ENCODE measurements at places on chromosomes 3 and 15.

- no peak for DNase-seq
These were observed 281.9 kb downstream of the RAP2B start for GRCh38 chr3:153443961-153444360.

GRCh38 chr15:57562196-57562769 is 29.4 kb upstream of the MYZAP start:
- peak; percentile 60 for DNase-seq

DNA sequence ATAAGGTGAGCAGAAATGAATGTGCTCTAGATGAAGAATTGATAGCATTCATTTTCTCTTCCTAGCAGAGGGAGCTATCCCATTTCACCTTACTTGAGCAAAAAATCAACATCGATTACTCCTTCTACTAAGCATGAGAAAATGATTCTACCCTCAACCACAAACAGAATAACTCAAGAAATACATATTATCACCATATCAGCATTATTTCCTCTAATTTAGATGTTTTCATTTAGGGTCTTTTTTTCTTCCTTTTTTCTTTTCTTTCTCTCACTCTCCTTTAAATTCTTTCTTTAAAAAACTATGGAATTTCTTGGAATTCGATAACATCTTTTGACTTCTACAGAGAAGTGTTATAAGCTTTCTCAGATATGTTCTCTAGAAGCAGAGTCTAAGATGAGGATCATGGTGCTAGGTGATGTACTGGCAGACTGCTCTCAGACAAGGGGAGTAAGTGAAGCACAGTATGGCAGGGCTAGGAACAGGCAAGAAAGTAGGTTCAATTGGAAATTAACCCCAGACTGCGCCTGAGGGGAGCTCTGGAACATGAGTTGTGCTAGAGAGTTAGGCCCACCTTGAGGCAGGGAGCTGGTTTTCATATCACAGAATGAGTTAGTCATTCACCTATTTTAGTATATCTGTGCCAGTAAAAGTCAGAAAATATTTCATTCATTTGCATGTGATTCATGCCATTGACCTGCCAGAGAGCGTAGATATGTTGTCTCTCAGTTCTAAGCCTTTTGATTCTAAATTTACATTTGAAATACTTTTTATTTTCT is 279.2 kb upstream of the KCNH8 start:
- DNase-seq, result no peak

DNA sequence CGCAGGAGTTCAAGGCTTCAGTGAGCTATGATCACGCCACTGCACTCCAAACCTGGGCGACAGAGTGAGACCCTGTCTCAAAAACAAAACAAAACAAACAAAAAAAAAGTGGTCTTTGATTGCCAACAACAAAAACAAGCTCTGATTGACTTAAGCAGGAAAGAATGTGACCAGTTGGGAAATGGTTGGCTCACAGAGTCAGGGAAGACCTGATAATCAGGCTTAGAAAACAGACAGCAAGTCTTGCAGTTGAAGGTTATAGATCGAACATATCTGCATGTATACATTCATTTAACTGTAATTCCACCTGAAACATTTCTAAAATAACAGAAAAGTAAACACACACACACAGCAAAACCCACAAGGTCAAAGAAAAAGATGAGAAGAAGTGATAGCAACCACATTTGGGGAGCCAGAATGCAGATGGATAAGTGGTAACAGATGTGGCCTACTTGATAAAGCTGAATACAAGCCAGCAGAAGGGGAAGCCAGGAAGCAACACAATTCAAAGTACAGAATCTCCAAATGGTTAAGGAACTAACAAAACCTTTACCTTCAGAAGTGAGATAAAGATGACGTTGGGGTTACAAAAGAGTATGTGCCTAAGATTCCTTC is 699.9 kb upstream of the ZNF385D start:
- DNase-seq, result no peak

GRCh38 chr3:115766587-115767482 is 143.5 kb downstream of the GAP43 start:
- no peak for DNase-seq

GRCh38 chr3:67460841-67461510 is 193.4 kb downstream of the SUCLG2 start:
- DNase-seq, result no peak

DNA sequence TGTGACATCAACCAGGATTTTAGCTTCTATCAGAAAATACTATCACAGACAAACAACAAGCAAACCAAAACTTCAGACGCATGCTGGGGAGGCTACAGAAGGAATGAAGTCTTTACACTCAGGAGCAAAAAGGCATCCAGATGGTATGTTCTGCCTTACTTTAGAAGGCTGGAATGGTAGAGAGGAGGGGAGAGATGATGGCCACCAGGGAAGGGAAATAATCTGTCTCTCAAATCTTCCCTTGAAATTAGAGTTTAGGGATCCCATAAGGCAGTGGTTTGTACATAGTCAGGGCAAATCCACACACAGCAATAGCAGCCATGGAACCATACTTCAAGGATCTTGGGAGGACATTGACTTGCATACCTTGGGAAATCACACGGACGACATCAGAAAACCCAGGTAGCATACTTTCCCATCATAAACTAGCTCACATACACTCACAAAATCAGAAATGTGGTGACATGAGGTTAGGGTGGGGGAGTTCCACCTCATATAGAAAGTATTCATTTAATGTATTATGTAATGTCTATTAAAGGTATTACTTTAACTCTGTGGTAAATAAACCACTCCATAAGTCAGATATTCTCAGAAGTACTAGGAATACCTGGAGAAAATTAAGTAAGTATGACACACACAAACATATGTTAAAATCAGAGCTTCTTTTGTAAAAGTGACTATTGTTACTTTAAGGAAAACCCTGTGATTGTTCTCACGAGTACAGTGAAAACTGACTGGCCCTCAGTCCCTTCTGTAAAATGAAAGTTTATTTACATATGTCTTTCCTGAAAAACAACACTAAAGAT is 9.4 kb downstream of the BTLA start:
- no peak for DNase-seq

DNA sequence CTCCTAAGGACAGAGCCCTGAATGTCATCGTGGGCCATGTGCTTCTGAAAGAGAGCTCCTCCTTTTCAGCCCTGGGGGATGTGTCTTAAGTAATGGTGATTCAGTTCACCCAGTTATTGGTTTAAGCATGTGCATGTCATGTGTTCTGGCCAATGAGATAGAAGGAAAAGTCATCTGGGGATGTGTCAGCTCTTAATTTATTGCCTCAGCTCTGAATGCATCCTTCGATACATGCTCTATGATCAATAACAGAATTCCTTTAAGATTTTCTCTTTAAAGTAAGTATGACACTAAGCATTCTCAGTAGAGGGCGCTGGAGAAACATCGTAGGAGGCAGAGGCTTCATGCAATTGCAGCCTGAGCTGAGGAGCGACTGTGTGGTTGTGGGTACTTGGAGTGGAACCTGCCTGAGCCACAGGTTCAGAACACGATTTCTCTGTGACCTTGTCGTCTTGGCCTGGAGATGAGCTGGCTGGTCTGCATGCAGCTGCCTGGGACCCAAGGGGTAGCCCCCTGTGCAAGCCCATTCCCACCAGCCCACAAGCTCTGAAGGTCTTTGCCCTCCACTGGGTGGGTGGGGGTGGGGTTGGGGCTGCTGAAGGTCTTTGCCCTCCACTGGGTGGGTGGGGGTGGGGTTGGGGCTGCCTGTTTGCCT is 69.5 kb downstream of the C3orf38 start:
- no peak for DNase-seq

DNA sequence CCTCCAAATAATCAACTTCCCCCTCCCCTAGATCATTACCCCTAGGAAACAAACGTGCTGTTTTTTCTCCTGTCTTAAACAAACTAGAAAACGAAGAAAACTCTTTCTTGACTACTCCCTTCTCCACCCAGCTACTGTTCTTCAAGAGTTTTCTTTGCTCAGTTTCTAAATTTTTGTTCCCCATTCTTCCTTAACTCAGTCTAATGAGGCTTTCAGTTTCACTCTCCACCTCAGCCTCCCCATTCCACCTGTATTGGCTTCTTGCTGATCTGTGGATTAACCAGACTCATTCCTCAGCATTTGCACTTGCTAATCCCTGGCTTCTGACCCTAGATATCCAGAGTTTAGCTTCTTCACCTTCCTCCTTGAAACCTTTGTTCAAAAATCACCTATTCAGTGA is 26.8 kb downstream of the SERPINI1 start:
- DNase-seq, result no peak

GRCh38 chr3:144067059-144067458 is 95.4 kb downstream of the DIPK2A start:
- DNase-seq, result no peak

DNA sequence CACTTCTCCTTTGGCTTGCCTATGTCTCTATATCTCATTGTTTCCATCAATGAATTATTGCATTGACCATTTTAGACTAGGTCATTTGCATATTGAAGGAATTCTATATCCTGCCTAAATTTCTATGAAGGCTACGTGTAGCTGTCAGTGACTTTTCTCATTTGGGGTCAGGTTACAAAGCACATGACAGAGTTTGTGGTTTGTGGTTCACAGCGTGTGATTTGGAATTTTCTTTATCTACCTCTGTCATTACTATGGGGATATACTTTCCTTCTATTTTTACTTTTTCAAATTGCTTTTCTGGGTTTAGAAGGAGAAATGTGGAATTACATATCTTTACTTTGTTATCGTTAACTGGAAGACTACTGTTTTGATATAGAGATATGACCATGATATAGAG is 317.3 kb upstream of the CFAP20DC start:
- DNase-seq, result no peak

DNA sequence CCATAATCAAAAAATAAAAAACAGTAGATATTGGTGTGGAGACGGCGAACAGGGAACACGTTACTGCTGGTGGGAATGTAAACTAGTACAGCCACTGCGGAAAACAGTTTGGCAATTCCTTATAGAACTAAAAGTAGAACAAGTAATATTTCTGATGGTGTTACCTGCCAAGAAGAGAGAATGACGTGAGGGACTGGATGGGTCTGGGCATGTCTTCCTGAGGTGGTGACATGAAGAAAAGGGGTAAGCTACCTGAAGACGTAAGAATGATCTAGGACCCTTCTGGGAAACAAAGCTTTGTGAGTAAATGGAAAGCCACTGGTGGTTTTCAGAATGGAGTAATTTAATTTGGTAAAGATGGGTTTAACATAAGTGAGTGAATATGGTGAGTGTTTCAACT is 19.4 kb upstream of the PLOD2 start:
- no peak for DNase-seq

DNA sequence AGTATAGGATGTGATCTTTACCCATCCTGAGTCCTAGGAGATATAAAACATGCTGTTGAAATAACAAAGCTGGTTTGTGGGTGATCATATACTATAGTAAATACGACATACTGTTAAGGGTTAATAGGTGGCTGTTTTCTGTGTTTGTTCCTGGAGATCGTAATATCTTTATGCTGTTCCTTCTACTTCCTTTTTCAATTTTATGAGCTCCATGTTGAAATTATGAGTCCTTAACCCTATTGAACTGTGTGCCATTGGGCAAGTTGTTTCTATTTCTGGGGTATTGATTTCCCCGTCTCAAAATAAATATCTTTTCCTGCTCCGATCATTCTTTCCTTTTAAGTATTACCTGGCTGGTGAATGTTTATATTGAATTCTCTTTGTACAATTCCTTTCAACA is 115.1 kb downstream of the LPP start:
- DNase-seq, result no peak

- no peak for DNase-seq
These were observed 123.8 kb downstream of the TNIK start for GRCh38 chr3:171336406-171336805.

GRCh38 chr3:115381931-115382330 is 234.8 kb upstream of the ZBTB20 start:
- no peak for DNase-seq

DNA sequence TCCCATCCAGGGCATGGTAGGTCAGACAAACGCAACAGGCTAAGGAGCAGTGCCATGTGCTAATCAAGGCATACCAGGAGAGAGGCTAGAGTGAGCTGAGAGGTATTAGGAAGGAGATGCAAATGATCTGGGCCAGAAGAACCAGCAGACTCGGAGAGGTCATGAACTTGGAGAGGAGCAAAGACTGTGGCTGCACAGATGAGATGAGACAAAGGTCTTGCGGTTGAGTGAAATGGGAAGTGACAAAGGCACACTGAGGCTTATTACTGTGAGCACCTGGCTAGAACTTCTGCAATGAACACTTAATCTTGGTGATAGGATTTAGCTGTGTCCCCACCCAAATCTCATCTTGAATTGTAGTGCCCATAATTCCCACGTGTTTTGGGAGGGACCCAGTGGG is 380.2 kb downstream of the ULK4 start:
- DNase-seq, result no peak

DNA sequence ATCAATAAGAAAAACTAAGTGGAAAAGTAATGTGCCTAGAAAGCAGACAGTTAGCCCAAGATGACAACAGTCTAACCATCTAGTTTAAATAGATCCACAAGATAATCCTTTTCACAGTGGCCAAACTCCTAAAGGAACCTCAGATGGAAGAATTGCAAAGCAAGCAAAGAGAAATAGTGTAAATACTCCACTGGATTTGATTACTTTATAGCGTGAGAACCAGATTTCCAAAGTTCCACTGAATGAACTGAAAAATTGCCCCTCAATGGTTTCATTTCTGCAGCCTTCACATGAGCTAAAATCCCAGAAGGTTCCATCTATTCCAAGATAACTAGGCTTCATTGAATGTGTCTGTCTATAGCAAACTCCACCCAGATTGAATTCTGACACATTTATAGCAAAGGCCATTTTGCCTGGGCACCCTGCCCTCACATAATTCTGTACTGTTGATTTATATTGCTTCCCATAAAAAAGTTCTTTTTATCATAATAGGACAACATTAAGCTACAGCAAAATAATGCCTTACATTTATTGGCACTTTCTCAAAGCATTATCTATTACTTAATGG is 129.7 kb upstream of the THBS1 start:
- no peak for DNase-seq

- no peak for DNase-seq
These were observed 224.8 kb upstream of the DCBLD2 start for GRCh38 chr3:99126316-99126715.

- no peak for DNase-seq
These were observed 474.5 kb downstream of the CADM2 start for GRCh38 chr3:85433319-85433718.

DNA sequence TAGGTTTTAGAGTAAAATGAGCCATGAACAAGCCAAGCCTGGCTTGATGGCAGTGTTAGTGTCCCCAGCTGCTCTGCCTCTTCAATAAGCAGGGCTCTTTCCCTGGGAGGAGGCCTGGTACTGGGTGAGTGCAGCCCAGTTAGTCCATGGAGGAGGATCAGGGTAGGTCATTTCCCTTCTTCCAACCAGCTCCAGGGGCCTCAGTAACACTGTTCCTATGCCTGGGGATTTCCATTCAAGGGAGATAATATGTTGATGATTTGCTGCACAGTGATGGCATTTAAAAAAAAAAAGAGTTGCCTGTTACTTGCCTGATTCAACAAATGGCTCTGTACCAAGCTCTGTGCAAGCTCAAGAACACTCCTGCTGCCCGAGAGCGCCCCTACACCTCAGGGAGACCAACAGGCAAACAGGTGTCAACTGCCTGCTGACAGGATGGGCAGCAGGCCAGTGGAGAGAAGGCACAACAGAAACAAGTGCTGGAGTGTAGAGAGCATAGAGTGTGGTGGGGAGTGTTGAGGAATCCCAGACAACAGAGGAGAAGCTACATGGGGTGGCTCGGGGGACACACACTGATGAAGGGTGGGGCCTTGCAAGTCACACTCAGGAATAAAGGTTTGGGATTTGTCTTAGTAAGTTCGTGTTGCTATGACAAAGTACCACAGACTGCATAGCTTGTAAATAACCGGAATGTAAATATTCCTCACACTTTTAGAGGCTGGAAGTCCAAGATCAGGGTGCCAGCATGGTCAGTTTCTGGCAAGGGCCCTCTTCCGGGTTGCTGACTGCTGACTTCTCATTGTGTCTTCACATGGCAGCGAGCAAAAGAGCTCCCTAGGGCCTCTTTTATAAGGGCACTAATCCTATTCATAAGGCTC is 78.6 kb upstream of the PXYLP1 start:
- DNase-seq, result no peak

All from left forelimb (tissue), 1 donor.